NT2/D1 (cell line): ENCODE measurements at places on chromosomes 2 and 18.

- no peak for DNase-seq
These were observed 5.2 kb downstream of the STARD7 start for GRCh38 chr2:96203130-96204028.

DNA sequence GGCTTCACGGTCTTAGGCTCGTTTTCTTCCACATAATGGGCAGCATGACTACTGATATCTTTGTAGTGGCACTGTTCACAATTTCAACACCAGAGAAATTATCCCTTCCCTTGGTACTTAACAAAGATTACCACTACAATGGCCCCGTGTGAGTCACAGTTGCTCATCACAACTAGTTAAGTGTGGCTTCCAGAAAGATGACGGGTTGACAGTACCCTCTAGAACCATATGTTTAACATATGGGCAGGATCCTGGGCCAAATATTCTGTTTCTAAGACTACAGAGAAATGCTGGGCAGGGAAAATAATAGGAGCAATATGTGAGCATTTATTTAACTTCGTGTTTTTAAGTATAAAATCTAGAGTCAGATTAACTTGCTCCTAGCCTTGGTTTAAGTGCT lies 780.1 kb upstream of the LINC00305 start:
- DNase-seq: no peak

DNA sequence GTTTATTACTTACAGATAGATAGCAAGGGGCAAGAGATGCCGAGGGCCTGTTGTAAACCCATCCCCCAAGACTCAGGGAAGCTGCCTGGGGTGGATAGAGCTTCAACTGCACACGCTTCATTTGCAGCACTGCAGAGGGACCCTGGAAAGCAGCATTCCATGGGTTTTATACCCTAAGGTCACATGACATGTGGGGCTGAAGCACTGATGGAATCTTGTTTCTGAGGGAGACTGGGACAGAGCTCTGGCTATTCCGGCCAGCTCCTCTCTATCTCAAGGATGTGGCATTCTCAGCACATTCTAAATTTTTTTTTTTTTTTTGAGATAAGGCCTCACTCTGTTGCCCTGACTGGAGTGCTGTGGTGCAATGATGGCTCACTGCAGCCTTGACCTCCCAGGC lies 300.1 kb downstream of the MYCN start:
- no peak for DNase-seq

DNA sequence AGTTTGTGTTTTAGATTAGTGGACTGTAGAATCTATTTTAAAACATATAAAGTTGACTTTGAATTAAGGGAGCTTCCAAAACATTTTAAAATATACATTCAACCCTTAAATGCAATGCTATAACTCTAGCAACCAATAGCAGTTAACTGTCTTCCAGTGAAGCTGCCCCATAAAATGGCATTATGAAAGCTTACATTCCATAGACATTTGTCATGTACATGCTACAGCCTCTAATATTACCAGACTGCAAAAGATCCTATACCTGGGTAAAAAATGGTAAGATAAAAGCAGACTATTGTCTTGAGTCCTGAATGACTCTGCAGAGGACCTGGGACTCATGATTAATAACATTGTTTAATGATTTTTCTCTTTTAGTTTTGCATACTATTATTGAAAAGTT lies 489.4 kb downstream of the LRP1B start:
- DNase-seq: no peak
